ENCODE measurements at places on chromosomes 16 and 17.

DNA sequence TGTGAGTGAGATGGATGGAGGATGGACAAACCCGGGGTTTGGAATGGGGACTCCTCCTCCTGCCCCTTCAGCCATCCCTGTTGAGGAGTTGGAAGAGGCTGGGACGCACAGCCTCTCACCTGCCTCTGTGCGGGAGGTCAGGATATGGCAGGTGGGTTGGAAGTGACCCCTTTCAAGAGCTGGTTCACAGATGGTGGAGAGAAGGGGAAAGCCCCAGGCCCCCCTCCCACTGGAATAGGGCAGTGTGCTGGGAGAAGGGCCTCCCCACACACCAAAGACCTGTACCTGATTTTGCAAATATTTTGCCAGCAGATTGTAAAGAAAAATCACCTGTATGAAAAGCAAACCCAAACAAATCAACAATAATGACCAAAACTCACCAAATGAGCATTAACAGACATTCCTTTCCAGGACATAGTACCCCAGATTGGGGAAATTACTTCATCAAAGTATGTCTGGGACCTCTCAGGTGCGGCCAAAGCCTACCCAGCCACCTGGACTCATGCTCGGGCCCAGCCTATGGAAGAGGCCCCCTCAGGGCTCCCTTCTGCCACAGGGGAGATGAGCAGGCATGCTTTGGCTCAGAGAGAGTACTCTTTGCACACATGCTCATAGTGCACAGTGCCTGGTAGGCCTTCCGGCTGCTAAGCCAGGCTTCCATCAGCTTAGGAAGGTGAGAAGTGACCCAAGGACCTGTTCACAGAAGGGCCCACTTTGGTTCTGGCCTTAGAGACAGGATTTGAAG, 7.8 kb downstream of the SLC47A2 start:
- DNase-seq = no peak

DNA sequence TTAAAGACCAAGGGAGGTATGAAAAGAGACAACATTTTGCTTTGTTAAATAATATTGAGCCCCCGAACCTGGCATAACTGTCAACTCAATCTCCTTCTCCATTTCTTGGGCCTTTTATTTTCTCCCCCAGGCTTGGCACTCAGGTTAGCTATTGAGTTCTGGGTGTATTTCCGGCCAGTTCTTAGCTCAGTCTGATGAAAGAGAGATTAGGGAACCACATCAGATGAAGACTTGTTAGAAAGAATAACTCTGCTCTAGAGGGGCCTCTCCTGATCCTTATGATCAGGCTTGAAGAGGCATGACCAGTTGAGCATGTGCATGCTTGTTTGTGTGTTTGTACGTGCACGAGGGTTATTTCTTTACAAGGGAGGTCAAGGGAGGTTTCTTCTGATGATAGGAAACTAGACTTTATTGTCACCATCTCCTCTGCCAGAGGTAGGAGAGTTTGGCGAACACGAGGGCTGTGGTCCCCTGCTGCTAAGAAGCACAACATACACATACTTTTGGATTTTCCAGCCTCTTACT, 29.2 kb upstream of the HS3ST2 start:
- DNase-seq = no peak

- DNase-seq = no peak
Observed at GRCh38 chr17:20008242-20009051, 712 bp upstream of the SPECC1 start.

DNA sequence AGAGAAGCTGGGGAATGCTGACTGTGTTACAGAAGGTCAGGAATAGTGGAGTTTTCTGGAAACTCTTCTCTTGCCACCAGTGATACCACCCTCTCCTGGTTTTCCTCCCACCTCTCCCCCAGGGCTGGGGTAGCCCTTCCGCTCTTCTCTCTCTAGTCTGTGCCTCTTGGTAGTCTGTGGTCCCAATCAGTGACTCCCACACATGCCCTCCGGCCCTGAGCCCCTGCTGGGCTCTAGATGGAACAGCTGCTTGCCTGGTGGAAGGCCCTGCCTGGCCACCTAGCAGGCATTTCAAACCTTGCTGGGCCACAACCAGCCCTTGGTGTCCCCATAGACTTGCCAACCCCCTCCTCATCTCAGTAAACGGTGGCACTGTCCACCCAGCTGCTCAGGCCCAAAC, 15.2 kb upstream of the MTSS2 start:
- no peak for DNase-seq

GRCh38 chr17:74744714-74745547, 3.5 kb upstream of the NHERF1 start:
- peak; percentile 74 for DNase-seq

- DNase-seq = no peak
Observed at GRCh38 chr16:9286930-9287329, 195.5 kb downstream of the HAPSTR1 start.

DNA sequence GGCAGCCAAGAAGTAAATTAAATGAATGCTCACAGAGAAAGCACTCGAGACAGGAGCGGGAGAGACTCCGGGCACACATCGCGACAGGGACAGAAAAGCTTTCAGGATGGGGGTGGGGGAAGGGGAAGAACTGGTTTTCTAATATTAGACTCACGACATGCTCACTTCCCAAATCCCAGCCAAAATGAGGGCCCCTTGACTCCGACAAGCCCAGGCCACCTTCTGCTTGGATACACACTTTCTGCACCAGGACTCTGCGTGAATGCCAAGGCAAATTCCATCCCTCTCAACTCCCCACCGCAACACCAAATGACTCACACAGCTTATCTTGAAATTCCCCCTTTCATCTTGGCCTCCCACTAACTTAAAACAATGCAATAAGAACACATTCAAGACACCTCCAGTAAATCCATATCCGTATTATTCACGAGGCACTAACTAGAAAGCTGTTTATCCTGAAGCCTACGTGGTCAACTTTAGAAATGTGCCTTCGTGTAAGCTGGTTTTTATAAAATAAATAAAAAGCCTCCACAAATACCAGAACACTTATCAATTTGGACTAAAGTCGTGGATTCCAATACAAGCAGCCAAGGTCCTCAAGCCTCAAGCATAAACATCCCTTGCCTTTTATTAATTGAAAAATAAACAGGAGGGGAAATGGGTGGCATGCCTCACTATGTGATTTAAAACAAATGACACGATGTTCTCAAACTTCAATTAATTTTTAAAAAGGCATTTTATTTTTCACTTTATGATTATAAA, 46.1 kb downstream of the NXN start:
- DNase-seq = no peak

DNA sequence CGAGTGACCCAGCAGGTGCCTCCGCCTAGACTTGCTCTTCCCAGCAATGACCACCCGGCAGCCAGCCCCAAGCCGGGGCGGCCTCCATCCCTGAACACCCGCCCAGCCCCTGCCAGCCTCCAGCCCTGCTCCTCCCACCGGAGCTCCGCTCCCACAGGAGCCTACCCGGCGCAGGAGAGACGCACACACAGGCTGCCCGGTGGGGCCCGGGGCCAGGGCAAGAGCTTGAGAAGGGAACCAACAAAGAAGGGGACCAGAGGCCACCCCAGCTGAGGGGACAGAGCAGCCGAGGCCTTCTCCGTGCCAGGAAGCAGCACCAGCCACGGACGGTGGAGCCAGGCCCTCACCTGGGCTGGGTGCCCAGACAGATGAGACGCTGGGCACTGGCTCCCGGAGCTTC, 13.8 kb downstream of the PKD1 start:
- no peak for DNase-seq

- no peak for DNase-seq
Observed at GRCh38 chr17:76263896-76264295, 1.3 kb upstream of the UBALD2 start.

GRCh38 chr16:29700253-29700987, 21.4 kb downstream of the QPRT start:
- peak; percentile 52 for DNase-seq
